ENCODE measurements at places on chromosomes 4 and X.

DNA sequence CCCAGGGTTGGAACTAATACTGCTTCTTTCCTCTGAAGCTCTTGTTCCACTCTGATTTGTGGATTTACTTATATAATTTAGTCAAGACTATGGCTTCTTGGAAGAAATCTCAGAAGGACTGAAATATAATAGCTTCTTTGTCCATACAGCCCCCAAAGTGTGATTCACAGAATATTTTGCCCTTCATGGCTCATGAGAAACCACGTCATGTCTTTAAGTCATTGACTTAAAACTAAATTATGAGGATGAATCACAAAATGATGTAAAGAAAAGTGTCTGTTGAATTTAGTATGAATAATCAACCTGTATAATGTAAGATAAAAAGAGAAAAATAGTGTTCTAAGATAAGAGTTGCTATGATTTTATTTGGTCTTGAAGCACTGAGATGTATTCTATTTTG is 43.3 kb upstream of the AGA start:
- DNase-seq, result no peak

DNA sequence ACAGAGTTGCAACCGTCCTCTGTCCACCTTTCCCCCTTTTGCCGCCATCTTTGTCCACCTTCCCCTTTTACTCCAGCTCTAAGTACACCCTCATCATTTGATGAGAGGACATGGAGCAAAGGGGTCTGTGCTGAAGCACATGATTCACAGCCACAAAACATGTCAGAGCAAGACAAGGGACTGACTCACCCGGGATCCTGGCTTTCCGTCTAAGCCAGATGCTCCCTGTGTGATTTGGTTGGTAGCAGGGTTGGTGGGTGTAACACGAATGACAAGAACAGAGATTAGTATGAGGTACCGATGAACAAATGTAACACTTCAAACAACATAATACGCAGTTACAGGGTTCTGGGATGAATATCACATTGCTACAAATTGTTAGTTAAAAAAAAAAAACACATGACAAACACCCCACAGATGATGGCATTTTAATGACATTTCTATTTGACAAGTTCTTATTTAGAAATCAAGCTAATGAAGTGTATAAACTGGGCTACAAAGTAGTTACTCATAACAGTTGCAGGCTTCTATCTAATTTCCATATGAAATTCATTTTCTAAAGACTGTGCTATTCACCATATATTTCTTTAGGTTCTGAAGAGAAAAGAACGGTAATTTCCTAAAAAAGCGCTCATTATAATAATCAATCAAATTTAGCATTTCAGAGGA is 71.4 kb upstream of the ETNPPL start:
- DNase-seq, result no peak

GRCh38 chrX:130793975-130794374 is 109.0 kb downstream of the ENOX2 start:
- no peak for DNase-seq

DNA sequence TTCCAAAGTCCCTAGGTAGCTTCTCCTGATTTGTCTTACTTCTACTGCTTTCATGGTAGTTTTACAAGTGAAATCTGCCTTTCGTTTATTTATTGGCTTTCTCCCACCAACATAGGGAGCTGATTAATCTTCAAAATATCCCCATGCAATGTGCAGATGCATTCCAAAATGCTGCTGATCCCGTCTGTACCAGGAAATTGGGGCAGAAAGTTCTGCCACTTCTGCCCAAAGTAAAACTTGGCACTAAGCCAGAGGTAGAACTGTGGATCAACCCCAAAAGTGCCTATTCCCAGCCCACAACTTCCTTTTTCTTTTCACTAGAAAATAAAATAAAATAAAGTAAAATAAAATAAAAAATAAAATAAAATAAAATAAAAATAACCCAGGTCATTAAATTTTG is 47.3 kb upstream of the PPARGC1A start:
- no peak for DNase-seq

- DNase-seq, result no peak
Measured at GRCh38 chr4:184671101-184671500, 21.6 kb downstream of the PRIMPOL start.

DNA sequence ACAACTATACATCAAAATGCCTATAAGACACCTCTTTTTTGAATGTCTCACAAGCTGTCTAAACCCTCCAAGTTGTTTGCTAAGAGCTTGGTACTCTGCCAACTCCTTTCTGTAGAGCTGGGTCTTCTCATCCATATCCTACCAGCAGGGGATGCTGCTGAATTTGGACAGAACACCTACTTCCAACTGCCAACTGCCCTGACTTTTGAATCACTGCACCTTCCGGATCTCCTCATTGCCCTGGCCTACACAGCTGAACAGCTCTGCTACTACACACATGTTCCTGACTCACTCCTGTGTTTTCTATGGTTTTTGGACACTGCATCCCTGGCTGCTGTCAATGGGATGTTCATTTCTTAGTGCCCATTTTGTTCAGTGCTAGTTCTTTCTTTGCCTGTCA is 18.7 kb downstream of the FAM184B start:
- no peak for DNase-seq

DNA sequence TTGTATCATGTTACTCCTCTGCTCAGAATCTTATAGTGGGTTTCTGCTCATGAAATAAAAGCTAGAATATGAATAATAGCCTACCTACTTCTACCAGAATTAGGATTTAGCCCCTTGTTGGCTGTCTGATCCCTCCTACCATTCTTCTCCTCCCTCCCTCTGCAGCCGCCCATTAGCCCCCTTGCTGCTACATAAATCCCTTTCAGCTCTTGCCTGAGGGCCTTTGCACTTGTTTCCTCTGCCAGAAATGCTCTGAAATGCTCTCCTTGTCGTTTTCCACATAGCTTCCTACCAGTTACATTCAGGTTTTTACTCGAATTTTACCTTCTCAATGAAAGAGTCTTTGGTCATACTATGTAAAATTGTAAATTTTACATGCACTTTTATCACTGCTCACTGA is 159.2 kb downstream of the ADGRL3 start:
- no peak for DNase-seq

GRCh38 chrX:140053846-140054245 is 88.5 kb upstream of the CXorf66 start:
- no peak for DNase-seq

DNA sequence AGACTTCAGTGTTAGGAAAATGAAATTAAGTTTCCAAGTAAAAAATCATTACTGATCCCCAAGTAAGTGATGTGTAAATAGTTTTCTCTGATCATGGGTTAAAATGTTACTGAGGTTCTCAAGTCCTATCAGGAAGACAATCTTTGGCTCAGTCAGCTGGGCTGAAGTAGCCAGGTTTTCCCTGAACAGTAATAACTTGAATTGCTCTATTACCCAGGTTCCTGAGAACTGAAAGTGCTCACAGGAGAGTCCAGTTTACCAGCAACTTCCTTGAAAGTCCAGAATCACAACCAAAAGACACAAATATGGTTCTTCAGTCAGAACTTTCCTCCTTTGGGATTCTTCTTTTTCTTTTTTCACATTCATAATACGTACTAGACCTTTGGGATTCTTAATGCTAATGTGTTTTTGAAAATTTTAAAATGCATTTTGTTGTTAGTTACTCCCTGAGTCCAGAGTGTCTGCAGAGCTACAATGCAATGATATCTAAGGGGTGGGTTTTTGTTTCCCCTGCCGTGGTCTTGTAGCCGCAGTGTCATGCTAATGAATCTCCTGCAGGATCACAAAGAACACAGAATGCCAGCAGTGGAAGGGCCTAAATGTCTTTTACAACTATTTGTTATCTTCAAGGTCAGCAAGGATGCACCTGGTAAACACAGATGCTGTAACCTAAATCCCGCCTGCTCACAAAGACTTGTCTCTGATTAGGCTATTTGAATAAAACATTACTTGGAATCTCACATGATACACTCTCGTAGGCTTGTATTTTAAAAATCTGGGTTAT is 439.8 kb upstream of the NR3C2 start:
- DNase-seq, result no peak

GRCh38 chr4:181761156-181761555 is 482.0 kb upstream of the TENM3 start:
- DNase-seq, result no peak

- DNase-seq, result no peak
Measured at GRCh38 chr4:72911316-72911715, 158.2 kb downstream of the COX18 start.

DNA sequence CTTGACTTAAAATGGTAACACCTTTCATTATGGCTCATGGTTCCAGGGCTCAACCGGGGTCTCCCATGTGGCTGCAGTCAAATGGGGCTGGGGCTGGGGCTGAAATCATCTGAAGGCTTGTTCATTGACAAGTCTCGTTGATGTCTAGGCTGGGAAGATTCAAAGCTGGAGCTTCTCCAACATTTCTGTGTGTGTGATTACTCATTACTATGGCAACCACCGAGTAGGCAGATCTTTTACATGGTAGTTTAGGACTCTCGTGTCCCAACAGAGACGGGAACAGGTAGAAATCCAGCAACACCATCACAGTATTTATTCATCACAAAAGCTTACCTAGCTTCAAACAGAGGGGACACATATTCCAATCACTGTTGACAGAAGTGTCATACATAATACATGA is 7.8 kb downstream of the YTHDC1 start:
- no peak for DNase-seq

- no peak for DNase-seq
Measured at GRCh38 chr4:123871341-123871740, 474.7 kb downstream of the SPRY1 start.

DNA sequence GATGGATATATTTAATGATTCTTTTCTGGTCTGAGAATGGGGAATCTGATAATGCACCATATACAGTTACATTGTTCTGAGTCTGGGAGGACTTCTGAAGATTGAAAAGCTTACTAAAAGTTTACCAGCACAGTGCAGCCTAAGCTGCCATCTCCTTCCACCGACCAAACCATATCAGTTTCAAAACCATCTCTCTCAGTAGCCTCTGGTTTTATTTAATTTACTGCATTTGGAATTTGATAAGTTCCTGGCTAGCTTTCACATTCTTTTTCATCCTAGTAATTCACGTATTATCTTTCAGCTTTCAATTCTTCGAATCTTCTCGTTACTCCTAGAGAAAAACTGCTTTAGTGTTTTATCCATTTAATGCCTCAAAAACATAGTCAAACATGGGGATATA is 181.4 kb upstream of the HCCS start:
- no peak for DNase-seq

GRCh38 chrX:40976981-40977380 is 108.3 kb upstream of the USP9X start:
- no peak for DNase-seq

- DNase-seq, result no peak
Measured at GRCh38 chr4:177041356-177041755, 248.6 kb upstream of the VEGFC start.

DNA sequence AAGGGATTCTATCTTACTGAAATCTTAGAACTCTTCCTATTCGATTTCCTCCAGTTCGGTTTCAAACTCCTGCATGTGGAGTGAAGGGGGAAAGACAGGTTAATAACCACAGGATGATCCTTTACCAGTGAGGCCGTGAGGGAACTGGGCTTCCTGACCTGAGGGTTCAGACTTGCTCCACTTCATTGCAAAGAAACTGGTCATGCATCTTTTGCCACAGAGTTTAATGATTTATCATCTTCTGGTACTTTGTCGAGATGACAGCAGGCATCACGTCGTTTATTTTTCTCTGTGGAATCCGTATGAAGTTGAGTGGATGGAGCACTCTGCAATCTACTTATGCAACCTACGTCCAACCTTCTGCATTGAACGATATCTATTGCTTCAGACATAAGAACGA is 145.9 kb upstream of the NLGN4X start:
- DNase-seq, result no peak

DNA sequence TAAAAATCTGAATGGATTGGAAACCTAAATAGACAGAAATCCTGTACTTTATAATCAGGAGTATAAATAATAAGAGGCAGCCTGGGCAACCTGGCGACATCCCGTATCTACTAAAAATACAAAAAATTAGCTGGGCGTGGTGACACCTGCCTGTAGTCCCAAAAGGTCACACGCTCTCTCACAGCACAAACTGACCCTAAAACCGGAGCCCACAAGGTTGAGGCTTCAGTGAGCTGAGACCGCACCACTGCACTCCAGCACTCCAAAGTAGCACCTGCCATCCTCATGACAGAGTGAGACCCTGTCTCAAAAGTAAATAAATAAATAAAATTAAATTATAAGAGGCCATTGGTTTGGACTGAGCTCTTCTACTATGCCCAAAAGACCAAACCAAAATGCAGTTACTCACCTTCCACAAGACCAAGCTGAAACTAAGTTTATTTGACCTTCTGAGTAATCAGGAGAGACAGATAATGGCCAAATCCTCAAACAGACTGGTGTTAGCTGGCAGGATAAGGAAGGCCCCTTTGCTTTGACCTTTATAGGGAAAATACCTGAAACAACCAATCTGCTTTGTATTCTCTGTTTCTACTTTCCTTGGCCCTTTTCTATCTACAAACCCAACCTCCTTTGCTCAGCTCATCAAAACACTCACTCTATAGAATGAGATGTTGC is 3.2 kb upstream of the GRSF1 start:
- DNase-seq, result no peak

DNA sequence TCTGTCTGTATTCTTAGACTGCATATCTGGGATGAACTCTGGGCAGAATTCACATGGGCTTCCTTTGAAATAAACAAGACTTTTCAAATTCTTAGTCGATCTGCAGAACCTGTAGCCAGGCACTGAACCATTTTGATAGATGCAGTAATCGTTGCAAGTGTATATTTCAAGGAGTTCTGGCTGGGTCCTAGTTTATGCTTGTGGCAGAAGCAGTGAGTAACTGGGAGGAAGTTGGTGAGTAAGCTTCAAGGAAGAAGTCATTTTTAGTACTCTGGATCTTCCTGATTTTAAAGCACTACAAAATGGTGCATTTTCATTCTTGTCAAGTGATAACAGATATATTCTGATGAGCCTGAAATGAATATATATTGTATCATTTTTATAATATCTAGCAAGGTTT is 9.5 kb downstream of the HPRT1 start:
- no peak for DNase-seq

- DNase-seq, result no peak
Measured at GRCh38 chrX:100976211-100976610, 6.7 kb downstream of the ARL13A start.

GRCh38 chr4:14446311-14446710 is 556.0 kb upstream of the CPEB2 start:
- no peak for DNase-seq

DNA sequence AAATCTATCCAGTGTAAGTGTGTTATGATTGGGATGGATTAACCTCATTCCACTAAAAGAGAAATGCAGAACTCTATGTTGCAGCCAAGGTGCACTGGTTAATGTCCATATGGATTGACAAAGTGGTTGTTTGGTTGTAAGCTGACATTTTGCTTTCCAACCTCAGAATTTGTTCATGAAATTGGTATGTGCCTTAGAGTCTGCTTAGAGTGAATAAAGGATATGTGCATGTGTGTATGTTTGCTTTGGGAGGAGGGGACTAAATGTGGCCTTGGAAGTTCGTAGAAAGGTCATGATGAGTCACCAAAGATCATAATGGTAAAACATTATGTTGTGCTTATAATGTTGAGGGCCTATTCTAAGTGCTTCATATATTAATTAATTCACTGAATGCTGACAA is 44.1 kb upstream of the MBNL3 start:
- no peak for DNase-seq

DNA sequence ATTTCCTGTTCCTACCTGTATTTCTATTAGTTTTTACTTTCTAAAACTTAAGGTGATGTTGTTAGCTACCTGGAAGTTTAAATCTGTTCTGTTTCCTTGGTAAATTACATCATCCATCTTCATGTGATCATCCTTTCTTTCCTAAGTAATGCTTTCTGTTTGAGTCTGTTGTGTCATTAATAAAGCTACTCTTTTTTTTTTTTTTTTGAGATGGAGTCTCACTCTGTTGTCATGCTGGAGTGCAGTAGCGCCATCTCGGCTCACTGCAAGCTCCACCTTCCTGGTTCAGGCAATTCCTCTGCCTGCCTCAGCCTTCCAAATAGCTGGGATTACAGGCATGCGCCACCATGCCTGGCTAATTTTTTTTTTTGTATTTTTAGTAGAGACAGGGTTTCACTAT is 73.3 kb downstream of the FIP1L1 start:
- no peak for DNase-seq
